Right renal cortex interstitium (tissue), 3 donors: ENCODE measurements at places on chromosomes 16 and 17.

DNA sequence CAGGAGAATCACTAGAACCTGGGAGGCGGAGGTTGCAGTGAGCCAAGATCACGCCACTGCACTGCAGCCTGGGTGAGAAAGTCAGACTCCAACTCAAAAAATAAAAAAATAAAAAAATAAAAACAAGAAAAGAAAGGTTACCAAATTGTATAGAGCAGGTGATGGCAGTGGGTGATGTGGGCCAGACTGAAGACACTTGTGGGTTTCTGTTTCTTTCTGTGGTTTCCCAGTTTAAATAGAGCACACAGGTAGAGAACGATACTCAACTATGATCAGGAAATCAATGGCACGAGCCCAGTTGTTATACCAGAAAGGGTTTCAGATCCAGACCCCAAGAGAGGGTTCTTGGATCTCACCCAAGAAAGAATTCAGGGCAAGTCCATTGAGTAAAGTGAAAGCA lies 32.6 kb downstream of the NUBP1 start:
- no peak for DNase-seq

GRCh38 chr16:63323722-63324705 lies 1287.8 kb upstream of the CDH8 start:
- DNase-seq: no peak

DNA sequence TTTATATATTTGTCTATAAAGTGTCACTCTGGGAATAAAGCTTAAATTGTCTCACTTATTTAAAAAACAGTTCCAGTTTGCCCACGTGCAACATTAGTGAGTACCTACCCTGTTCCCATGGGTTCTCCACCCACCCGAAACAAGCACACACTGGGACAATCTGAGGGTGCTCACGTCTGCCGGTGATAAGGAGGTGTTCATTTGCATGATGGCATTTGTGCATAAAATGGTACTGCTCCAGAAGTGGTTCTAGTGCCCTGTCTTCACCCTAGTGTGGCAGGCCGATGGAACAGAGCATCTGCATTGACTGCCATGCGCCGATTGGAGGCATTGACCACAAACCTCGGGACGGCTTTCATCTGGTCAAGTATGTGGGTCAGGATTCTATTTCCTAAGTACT lies 35.6 kb upstream of the ENDOV start:
- no peak for DNase-seq

DNA sequence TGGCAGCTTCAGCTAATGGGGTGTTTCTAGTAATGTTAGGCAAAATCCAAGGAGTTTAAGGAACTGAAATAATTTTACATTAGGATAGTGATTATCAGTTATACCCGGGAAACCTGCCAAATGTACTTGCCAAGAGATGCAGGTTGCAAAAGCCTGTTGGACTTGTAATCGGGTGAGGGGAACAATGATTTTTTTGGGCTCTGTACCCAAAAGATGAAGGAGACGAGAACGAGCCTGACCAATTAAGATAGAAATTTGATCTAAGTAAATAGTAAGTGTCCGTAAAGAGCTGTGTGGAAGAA lies 56.3 kb upstream of the ARL4D start:
- DNase-seq: no peak

DNA sequence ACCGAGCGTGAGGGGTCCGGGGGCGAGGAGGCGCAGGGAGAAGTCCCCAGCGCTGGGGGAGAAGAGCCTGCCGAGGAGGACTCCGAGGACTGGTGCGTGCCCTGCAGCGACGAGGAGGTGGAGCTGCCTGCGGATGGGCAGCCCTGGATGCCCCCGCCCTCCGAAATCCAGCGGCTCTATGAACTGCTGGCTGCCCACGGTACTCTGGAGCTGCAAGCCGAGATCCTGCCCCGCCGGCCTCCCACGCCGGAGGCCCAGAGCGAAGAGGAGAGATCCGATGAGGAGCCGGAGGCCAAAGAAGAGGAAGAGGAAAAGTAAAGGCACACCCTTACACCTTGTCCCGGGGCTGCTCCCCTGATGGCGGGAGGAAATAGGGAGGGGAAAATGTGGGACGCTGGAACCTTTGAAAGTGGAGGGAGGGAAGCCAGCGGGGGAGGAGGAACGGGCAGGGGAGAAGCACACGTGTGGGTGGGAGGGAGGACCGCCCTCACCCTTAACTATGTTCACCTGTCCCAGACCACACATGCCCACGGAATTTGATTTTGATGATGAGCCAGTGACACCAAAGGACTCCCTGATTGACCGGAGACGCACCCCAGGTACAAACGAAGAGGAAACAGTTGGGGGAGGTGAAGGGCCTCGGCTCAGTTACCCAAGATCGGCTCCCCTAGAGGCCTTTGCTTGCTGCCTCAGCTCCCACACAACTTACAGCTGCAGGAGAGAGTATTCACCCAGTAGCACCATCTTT lies 916 bp downstream of the PAGR1 start:
- no peak for DNase-seq

- no peak for DNase-seq
Measured at GRCh38 chr16:23859713-23860269, 24.0 kb downstream of the PRKCB start.

GRCh38 chr17:17739388-17740066 lies 58.3 kb downstream of the RAI1 start:
- no peak for DNase-seq

DNA sequence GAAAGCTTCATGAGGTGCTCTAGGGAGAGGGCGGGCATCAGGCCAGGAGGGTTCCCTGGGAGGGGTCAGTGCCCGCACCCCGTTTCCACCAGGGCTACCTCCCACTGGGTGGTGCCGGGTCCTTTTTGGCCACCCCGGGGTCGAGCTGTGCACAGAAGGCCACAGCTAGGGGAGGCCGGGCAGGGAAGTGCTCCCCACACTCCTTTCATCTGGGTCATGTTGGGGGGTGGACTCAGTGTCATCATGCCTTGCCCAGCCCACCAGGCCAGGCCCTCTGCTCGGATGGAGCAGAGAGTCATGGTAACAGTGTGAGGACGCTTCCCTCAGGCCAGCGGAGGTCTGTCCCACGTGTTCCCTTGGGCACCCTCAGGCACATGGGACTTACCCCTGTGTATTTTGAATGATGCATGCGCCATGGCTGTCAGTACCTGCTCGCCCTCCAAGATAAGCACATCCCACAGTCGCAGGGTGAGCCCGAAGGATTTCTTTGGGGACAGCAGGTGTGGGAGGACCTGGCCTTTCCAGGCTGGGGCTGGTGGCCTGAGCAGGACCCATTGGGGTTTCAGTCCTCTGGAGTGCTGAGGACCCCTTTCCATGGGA lies 46.4 kb downstream of the TNFRSF13B start:
- DNase-seq: no peak
